ENCODE measurements at places on chromosomes 3 and 15. TPM values are rescaled to one million over a fixed set of nuclear protein-coding genes. Genes with fewer than 3 reads are reported as not detected.

The RNF168 gene
- 22.2 TPM for total RNA-seq

The GABRA5 gene
- total RNA-seq = 103 TPM

The GLDN gene
- total RNA-seq = 5.8 TPM

DNA sequence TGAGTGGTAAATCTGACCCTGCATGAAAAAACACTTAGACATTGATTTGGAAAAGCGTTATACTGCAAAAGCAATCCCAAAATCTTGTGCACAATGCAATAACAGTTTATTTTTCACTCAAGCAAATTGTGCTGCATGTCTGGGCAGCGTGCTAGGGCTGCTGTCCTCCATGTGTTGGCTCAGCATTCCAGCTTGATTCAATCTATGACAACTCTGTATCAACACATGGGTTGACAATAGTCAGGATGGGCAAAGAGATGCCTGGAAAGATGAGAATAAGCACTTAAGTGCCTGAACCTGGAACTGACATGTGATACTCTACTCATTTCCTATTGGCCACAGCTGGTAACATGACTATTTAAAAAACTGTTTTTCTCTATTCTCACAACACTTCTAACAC lies 51.8 kb downstream of the DUT start:
- H3K4me3 ChIP-seq = no peak overlapping the region
- H3K27ac ChIP-seq = no peak overlapping the region
- H3K4me1 ChIP-seq = peaks cover 2% of the 10 kb centered on the region
- no peaks in the 10 kb centered on the region for H3K36me3 ChIP-seq
- H3K27me3 ChIP-seq = no peaks in the 10 kb centered on the region

DNA sequence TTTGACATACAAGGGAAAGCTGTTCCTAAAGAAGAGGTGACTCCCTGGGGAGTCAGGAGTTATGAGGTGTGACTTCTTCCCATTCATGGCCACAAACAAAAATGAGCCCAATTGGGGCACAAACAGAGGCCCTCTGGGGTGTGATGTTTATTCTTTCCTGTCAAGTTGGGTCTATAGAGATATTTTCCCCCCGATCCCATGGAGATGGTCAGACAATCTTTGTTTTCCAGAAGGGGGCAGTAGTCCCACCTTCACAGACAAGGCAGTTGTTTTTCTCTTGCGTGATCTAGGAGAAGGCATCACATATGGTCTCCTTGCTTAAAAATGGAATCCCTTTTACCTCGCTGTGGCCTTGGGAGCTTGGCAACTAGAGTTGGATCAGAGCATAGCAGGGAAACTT lies 110.3 kb downstream of the MFSD1 start:
- H3K36me3 ChIP-seq = no peaks in the 10 kb centered on the region
- H3K4me1 ChIP-seq = no peaks in the 10 kb centered on the region
- no peak overlapping the region for H3K27ac ChIP-seq
- no peaks in the 10 kb centered on the region for H3K27me3 ChIP-seq

GRCh38 chr3:141080431-141080830 lies 29.3 kb downstream of the SPSB4 start:
- DNase-seq = no peak
- H3K36me3 ChIP-seq = no peaks in the 10 kb centered on the region
- H3K27ac ChIP-seq = no peak overlapping the region
- peaks cover 40% of the 10 kb centered on the region for H3K4me1 ChIP-seq
- no peaks in the 10 kb centered on the region for H3K27me3 ChIP-seq
- H3K4me3 ChIP-seq = no peak overlapping the region

GRCh38 chr3:48856469-48856868 lies 8.8 kb upstream of the PRKAR2A start:
- no peaks in the 10 kb centered on the region for H3K4me1 ChIP-seq
- no peak overlapping the region for H3K4me3 ChIP-seq
- no peaks in the 10 kb centered on the region for H3K27me3 ChIP-seq
- H3K36me3 ChIP-seq = peaks cover 53% of the 10 kb centered on the region
- DNase-seq = no peak

Data from esophagus muscularis mucosa (tissue), 4 donors.